ENCODE measurements at places on chromosomes 5 and 9.

DNA sequence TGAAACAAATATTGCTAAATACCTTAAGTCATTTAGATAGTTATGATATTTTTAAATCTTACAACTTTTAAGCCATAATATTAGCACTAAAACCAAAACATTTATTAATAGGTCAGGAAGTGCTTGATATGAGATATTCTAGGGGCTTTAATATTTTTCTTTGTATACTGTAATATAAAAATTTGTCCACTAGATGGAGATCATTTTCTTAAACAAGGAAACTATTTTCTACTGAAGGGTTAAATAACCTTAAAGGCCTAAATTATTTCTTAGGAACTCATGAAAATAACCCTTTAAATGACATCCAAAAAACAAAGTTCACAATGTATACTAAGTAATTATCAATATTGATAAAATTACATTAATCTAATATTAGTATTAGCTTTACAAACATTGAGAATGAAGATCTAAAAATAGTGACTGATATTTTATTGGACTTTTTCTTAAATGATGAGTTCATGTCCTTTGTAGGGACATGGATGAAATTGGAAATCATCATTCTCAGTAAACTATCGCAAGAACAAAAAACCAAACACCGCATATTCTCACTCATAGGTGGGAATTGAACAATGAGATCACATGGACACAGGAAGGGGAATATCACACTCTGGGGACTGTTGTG, 635.7 kb downstream of the RAB3C start:
- no peak for DNase-seq

DNA sequence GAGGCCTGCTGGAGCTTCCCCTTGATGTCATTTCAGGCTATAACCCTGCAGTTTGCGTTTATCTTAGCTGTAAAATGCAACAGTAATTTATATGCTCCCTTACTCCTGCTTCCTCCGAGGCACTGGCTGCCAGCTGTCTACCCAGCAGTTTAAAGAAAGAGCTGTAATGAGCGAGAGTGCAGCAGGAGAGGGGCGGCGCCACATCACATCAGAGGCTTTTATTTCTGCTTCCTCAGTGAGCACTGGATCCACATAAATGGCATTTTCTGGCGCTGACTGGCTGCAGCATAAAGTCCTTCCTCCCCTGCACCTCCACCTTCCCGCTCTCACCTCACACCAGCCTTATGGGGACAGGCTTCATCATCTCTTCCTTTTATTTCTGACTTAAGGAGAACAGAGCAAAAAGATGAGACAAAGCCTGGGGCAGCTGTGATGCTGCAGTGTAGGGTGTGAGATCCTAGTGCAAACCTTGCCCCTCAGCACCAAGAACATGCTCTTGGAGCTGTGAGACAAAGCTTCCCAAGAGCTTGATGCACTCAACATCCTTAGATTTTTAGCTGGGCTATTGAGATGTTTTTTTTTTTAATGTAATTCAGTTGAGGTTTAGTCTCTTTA, 829.6 kb upstream of the ZNF608 start:
- DNase-seq = peak; percentile 86

DNA sequence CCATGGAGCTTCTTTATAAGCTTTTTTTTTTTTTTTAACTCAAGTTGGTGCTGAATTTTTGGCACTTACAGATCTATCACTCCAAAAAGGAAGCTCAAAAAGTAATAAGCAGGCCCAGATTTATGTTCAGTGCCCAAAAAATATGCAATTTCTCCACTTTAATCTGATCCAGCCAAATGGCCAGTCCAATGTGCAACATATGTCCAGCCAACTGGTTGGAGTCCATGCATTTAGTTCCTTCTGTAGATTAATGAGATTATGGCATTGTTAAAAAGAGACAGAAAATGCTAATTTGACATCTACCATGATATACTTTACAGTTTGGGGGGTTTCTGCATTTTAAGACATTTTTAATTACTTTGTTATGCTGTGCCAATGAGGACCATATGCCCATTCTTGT, 129.5 kb downstream of the SLC1A3 start:
- no peak for DNase-seq

- DNase-seq = no peak
Observed at GRCh38 chr5:93277051-93277450, 304.0 kb downstream of the NR2F1-AS1 start.

DNA sequence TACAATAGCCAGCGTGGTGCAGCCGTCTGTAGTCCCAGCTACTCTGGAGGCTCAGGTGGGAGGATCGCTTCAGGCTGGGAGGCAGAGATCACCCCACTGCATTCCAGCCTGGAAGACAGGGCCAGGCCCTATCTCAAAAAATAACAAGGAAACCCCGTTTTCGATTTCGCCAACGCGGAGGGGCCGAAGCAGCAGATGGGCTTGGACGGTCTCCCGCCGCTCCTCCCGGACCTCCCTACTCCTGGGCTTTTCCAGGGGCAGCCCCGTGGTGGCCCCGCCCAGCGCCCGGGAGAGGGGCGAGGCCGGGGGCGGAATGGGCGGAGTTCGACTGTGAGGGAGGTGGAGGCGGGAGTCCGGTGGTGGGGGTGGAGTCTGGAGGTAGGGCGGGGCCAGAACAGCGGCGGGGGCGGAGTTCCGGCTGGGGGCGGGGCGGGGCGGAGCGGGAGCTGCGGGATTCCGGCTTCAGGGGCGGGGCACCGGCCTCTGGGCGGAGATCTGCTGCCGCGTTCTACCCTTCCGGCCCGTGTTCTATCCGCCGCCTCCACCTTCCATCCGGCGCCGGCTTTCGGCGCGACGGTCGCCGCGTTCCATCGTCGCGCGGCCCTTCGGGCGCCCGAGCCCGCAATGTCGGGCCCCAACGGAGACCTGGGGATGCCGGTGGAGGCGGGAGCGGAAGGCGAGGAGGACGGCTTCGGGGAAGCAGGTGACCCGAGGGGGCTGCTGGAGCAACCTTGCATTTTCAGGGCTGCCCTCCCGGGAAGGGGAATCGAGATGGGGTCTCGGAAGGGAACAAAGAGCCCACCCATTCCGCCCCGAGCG, at the start of gene BBLN:
Gene BBLN (plus strand): TSS at position 482 of the 819 bp plus-strand sequence. CDS start 143 bp downstream, at position 625.
- peak; percentile 93 for DNase-seq

- DNase-seq = no peak
Observed at GRCh38 chr5:63825984-63826383, 136.3 kb downstream of the HTR1A start.

DNA sequence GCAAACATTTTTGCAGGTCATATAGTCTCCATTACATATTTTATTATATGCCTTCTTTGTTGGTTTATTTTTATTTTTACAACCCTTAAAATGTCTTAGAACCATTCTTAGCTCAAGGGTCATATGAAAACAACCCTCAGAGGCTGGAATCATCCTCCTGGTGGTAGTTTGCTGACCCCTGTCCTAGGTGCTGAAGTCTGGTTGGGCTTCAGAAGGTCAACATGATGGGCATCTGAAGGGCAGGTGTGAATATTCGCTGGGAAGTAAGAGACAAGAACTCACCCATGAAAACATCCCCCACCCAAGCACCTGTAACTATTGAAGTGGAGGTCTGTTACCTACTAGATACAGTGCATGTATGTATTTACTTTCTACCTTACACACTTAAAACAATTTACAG, 75.4 kb downstream of the OSMR start:
- no peak for DNase-seq

GRCh38 chr5:123359454-123360200, 63.6 kb downstream of the CEP120 start:
- DNase-seq = no peak

DNA sequence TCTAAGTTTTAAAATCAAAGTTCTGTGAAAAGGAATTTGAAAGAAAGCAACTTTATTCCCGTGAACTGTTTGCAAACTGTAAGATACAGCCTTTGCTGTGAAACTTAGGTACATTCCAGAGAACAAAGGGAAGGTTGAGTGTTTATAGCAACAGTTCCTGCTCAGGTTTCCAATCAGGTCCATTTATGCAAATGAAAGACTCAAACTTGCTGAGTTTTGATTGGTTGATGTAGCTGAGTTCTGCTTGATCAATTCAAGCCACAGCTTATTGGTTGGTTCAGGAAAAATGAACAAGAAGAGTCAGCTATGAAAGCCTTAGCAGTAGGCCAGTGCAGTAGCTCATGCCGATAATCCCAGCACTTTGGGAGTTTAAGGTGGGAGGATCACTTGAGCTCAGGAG, 37.9 kb downstream of the SLC27A6 start:
- DNase-seq = no peak

DNA sequence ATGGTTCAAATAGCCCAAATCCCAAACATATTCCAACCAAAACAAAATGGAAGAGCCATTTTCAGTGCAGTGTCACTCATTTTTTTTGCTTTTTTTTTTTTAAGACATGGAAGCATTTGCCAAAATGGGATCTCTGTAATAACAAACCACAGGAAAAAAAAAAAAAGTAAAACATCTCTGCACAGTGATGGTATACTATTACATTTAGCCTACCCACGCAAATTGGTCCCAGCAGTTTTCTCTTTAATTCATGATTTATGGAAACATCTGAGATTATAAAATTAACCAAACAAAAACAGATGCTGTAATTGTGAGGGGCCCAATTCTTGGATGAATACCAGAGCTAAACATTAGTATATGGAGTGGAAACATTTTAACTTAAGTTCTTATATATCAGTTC, 566.6 kb downstream of the ZNF608 start:
- DNase-seq = peak; percentile 67

DNA sequence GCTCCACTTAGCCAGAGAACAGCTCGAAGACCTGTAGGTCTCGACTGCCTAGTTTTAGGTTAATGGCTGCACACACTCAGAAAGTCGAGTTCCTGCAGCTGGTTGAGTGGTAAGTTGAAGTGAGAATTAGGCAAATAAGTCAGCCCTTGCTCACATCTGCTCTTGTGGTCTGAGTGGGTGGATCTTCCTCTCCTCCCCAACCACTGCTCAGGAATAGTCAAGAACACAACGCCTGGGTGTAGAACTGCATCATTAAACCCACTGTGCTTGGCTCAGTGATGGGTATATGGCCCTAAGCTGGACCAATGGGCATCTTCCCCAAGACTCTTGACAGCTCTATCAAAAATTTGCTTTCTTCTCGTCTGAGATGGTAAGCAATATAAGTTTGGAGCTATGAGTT, 20.9 kb upstream of the ADAM19 start:
- no peak for DNase-seq

- no peak for DNase-seq
Observed at GRCh38 chr9:115207003-115207836, 89.3 kb upstream of the TNC start.

GRCh38 chr5:55502759-55503158, 32.0 kb downstream of the PLPP1 start:
- DNase-seq = no peak

DNA sequence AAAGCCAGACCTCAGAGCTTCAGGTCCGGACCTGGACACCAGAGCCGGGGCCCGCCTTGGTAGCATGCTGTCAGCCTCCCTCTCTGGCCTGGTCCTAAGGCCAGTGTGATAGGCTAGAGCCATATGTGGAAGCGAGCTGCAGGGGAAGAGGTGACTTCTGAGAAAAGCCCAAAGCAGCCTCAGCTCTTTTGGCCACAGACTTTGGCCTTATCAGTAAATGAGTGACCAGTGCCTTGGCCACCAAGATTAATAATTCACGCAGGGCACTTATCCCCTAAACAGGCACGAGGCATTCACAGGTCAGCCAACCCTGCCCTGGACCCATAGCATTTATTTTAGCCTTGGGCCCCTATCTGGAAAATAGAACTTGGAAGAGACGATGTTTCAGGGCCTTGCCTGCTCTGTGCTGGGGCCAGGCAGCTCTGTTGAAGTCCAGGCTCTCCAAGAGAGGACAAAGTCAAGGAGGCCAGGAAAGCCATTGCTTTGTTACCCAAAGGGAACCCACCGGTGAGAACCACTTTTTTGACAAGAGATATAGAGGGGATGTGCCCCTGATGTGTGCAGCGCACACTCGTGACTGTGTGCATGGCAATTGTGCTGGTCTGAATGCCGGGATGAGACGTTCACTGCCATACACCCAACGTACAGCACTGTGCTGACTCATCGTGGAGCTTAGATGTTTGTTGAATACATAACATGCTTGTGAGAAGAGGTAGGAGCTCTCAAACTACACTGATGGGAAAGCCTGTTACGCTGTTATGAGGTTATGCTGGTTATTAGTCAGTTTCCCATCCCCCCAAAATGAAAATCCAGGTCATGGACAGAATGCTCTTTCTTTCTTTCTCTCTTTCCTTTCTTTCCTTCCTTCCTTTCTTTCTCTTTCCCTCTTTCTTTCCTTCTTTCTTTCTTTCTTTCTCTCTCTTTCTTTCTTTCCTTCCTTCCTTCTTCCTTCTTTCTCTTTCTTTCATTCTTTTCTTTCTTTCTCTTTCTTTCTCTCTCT, 5.0 kb upstream of the SLC34A1 start:
- no peak for DNase-seq
